ENCODE measurements at places on chromosomes 3 and 15.

DNA sequence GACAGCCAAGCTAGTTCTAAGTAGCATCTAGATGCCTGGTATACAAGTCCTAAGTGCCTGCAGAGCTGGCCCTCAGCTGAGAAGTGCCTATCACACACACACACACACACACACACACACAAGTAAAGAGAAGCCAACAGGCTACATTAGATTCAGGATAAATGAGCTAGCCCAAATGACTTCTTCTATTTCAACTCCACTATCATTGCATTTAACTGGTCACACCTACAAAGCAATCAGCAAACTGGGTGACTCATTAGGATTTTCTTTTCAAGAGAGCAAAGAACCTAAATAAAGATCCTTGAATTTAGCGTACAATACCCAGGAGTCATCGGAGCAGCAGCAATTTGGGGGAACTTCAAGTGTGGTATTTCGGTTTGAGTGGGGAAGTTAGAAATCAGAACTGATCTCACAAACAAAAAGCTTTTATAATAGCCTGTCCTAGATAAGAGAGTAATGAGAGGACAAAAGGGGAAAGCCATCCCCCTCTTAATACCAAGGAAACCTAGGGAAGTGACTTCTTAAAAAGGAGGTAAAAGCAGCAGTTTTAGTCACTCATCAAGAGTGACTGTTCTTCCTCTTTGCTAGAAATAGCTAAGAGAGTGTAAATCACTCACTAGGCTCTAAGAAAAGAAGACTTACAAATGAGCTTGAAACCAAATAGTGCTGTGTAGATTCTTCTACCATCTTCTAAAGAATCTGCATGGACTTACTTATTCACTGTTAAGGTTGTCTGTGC is 112.7 kb downstream of the TNIK start:
- DNase-seq = no peak

GRCh38 chr3:153442799-153443487 is 280.9 kb downstream of the RAP2B start:
- DNase-seq = no peak

GRCh38 chr15:63523306-63523990 is 19.1 kb downstream of the USP3 start:
- no peak for DNase-seq

DNA sequence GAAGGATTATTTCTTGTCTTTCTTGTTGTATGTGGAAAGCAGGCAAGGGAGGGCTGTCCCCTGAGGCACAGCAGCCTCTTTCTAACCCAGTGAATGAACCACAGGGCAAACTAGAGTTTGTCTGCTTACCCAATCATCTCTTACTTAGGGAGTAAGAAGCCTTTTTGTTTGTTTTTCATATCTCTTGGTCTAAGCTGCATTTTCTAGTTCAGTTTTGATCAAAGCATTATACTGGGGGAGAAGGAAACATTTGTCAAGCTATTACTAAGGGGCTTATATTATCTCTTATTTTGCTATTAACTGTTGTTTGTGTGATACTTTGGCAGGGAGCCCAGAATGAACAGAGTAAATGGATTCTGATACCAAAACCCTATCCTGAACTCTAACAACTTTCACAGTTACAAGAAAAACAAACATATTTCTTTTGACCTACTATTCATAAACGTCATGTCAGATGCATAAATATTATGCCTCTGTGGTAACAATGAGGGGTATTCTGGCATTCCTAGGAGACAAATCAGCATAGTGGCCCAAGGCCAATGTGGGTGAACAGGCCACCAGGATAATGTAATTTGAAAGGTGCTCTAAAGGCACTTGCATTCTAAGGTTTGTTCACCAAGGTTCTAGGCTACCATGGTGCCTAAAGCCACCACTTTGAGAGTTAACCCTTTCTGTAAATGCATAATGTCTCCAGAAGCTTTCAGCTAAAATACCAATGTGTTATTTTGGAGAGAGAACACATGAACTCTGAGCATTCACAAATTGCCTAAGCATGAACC is 271.6 kb upstream of the ZPLD1 start:
- DNase-seq = no peak

DNA sequence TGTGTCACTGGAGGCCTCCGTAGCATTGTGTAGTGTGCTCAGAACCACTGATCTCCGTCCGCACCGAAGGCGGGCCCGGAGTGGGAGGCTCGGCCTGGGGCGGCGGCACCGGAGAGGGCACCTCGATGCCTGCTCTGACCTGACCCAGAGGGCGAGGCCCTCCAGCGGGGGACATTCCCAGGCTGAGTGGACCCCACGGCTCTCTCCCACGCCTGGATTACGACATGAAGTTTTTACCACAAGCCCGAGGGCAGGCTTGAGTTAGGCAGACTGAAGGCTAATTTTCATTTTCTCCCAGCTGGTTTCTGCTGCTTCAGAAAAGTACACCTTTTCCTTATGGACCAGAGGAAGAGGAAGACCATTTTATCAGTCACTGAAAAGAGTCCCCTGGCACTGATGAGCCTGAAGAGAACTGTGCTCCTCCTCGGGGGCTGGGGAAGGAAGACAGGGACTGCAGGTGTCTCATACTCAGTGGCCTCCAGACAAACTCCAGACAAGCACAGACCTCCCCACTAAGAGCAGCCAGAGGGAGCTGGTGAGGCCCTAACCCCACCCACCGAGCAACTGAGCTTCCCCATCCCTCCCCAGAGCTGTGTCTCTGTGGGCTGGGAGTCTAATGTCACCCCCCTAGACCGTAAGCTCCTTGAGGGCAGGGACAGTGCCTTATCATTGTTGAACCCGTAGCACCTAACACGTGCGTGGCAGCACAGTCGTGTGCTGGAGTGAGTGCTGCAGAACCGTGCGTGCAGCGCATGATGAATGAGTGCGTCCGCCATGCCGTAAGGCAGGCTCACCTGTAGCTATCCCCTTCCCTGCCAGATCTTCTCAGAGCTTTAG is 74.5 kb upstream of the BLM start:
- no peak for DNase-seq

DNA sequence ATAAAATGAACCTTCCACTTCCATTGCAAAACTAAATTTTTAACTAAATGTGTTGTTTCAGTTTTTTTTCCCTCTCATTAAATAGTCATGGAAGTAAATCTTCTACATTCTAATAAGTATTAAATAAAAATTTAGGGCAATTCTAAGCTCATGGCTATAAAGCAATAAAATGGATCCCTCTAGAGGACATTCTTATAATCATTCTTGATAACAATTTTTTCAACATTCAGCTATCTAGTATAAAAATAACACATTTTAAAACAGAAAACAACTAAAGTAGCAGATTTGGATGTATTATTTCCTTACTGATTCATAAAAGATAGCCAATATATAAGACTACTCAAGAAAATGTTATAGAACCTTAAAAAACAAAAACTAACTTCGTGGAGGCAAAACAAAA is 393.1 kb downstream of the PLOD2 start:
- no peak for DNase-seq

DNA sequence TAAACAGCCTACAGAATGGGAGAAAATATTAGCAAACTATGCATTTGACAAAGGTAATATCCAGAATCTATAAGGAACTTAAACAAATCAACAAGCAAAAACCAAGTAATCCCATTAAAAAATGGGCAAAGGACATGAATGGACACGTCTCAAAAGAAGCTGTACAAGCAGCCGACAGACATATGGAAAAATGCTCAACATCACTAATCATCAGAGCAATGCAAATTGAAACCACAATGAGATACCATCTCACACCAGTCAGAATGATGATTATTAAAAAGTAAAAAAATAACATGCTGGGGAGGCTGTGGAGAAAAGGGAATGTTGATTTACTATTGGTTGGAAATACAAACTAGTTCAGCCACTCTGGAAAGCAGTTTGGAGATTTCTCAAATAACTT is 30.7 kb upstream of the PPM1L start:
- DNase-seq = no peak

DNA sequence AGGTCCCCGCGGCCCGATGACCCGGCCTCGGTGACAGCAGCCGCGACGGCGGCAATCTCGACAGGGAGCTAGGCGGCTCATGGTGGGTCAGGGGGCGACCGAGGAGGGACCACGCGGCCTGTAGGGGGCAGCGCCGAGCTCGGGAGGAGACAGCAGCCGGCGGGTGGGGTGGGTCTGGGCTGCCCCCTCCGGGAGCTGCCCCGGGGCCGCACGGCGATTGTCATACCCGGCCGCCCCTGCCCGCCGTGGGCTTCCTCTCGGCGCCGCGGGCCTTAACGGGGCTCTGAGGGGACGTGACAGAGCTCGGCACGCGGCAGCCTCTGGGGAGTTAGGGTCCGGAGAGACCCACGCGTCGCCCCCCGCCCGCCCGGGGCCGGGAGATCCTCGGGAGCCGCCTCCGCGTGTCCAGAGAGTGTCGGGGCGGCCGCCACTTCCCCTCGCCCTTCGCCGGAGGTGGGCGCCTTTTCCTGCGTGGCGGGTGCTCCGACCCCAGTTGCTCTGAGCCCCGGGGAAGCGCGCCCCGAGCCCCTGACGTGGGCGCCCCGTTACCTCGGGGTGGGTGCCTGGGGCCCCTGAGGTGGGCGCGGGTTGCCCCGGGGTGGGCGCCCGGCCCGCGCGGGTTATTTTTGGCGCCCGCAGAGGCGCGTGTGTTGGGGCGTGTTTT is 539 bp upstream of the PLCL2 start:
- no peak for DNase-seq

- DNase-seq = no peak
Observed at GRCh38 chr3:76949462-76949861, 90.4 kb upstream of the ROBO2 start.

DNA sequence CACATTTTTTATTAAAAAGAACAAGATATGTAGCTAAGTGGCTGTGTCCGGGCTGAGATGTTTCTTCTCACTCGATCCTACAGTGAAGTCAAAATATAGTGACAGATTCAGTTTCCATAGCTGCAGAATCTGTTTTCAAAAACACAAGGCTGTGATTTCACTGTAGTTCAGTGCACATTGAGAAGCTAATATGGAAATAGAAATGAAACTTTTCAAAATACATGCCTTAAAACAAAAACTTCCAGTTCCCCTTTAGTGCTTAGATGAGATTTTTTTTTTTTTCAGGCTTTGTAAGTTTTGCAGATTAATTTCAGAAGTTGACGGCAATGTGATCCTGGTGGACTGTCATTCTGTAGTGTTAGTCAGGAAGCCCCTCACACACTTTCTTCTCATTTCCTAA is 23.8 kb upstream of the TRAK1 start:
- no peak for DNase-seq

- DNase-seq = no peak
Observed at GRCh38 chr15:52558196-52558595, 10.6 kb downstream of the ARPP19 start.

DNA sequence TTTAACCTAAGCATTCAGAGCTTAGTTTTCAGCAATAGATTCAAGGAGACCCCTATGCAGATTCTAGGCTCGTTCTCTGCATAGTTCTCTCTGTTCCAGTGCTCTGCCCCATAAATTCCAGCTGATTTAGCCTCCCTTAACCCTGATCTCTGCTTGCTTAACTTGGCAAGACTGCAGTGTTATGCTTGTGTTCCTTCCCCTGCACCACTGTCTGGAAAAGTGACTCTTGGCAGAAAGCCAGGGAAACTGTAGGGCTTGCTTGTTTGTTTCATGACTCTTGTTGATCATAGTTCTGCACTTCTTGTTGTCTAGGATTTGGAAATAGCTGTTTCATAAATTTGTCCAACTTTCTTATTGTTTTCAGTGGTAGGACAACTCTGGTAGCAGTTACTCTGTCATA is 40.1 kb downstream of the ANAPC13 start:
- DNase-seq = no peak

GRCh38 chr3:76405196-76405595 is 619.8 kb upstream of the ZNF717 start:
- no peak for DNase-seq

Measured in vagina (tissue), 2 donors.